ENCODE measurements at places on chromosomes 3 and 15.
A peak's percentile ranks its signal among the peaks of the same experiment; 100 is the strongest.

GRCh38 chr15:78405336-78405924 lies 32.6 kb upstream of the IREB2 start:
- DNase-seq = no peak

- DNase-seq = no peak
These were observed 20.5 kb downstream of the FILIP1L start for GRCh38 chr3:100093831-100094230.

DNA sequence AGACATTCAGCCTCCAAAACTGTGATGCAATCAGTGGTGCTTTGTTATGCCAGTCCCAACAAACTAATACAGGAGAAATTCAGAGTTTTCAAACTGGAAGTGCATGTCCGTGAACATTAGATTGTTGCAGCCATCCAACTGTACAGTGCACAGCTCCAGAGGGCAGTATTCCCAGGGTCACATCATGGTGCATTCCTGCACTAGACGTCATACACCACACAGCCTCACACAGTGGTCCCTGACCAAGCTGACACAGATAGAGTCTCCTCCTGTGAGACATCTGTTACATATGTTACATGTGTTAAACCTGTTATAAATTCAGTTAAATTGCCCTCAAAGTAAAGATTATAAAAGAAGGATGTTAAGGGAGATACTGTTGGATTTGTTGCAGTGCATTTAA lies 209.0 kb downstream of the LRRN1 start:
- DNase-seq = no peak

DNA sequence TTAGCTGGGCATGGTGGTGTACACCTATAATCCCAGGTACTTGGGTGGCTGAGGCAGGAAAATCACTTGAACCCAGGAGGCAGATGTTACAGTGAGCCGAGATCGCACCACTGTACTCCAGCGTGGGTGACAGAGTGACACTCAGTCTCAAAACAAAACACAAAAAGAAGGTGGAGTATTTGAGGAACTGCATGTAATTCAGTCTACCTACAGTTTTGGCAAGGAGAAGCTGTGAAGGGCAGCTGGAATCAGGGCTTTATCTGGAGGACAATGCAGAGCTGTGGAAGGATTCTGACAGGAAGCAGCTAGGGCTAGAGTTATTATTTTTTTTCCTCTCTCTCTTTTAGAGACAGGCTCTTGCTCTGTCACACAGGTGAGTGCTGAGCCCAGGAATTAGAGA lies 6.8 kb downstream of the H1-8 start:
- DNase-seq = no peak

- DNase-seq = no peak
These were observed 334.8 kb downstream of the ERC2 start for GRCh38 chr3:56133423-56133822.

- DNase-seq = no peak
These were observed 14.3 kb downstream of the PLA2G4B start for GRCh38 chr15:41852736-41853590.

DNA sequence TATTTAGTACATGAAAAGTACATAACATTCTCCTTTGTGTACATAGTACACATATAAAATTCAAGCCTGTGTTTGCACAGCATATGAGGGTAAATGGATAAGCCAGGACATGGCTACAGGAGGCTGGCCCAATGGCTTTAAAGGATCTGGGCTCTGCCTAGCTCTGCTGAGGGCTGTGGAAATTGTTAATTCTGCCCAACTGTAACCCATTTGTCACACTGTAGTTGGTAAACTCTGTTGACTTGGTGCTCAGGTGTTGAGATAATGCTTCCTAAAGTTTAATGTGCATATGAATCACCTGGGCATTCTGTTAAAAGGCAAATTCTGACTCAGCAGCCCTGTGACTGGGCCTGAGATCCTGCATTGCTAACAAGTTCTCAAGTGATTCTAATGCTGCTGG lies 196.5 kb upstream of the ZPLD1 start:
- no peak for DNase-seq

DNA sequence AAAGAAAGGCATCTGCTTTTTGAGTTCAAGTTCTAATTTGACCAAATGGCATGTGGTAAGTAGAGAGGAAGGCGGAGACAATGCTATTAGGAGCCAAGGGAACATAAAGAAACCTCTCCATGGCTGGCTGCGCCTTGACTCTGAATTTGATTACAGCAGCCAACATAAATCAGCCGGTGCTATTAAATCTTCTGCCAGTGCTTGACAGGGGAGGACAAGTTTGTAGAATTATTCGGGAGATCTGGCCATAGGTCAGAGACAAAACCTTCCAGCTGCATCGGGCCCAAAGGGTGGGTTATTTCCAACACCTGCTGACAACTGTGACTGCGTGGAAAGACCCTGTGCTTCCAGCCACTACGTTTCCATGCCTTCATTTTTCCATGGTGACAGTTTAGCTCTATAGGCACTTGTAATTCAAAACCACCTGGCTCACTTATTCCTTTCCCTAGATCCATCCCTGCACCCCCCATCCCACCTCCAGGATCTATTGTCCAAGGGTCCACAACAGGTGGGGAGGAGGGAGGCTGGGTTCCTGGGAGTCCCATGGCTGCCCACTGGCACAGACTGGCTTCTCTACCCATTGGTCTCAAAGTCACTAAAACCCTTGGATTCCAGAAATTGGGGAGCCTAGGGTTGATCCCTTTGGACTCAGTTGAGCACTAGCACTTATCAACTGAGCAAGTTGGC lies 15.9 kb downstream of the COLQ start:
- no peak for DNase-seq

GRCh38 chr3:25513642-25514266 lies 85.7 kb downstream of the RARB start:
- DNase-seq = no peak

DNA sequence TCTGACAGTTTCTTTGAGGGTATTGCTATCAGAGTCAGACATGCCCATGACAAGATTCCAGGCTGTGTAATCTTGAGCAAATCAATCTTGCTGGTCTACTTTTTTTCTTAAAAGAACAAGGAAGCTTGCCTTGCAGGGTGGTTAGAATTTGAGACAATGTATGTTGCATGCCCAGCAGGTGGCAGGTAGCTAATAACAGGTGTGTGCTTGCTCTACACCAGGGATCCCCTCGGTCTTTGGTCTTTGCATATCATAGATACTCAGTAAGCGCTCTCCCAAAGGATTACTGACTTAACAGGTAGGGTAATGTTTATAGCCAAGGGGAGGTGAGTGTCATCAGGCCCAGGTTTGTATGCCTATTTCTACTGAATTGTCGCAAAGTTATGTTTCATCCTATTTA lies 37.3 kb downstream of the CACNA1D start:
- DNase-seq = no peak

DNA sequence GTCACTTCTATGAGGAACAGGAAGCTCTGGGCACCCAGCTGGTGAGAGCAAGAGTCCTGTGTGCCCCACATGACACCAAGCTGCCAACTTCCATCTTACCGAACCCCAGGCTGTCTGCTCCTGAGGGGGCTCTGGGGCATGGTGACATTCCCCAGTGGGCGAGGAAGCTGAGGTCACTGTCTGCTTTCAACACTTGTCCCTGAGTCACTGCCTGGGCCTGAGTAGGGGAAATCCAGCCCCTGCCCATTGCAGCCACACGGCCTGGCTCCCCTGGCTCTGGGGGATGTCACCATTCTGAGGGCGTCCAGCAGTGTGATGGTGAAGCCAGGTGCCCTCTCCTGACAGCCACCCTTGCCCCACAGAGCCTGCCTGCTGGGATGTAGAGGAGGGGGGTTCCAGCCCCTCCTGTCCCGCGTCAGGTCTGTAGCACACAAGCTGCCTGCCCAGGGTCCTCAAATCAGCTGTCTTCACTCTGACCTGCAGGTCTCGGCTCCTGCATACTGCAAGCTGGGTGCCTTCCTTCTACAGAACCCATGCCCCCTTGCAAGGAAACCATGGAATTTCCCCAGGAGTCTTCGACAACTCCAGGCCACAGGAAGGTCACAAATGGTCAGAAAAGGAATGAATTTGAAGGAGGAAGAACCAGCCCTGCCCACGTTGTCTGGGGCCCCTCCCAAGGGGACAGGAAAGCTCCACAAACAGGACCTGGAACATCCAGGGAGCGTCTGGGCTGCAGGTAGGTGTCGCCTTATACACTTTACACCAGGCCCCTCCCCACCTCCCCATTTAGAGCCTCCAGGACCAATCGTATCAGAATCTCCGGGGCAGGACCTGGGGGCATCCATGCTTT lies 69.9 kb upstream of the GATM start:
- peak; percentile 17 for DNase-seq

- no peak for DNase-seq
These were observed 1.3 kb downstream of the AMIGO3 start for GRCh38 chr3:49717959-49718857.

- DNase-seq = no peak
These were observed 21.8 kb downstream of the ATRIP start for GRCh38 chr3:48468329-48468731.

DNA sequence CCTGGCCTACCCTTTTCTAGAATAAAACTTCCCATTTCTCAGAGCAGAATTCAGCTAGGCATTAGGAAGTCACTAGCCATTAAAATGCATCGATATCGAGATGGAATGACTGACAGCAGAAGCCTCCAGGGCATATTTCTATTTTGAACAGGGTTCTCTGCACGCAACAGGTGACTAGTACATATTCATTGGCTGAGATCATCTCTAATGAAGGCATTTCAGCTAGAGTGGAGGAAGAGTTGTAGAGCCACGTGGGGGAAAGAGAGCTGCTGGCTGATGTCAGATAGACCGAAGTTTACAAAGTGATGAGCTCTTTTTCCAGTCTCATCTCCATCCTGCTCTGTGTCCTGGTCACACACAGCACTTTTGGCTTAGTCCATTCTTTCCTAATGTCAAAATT lies 7.5 kb downstream of the TMEM40 start:
- DNase-seq = no peak

- peak; percentile 97 for DNase-seq
These were observed at the start of gene WHAMM for GRCh38 chr15:82809308-82810060. WHAMM (plus strand) TSS chr15:82809628; CDS start chr15:82809727, 99 bp downstream.

DNA sequence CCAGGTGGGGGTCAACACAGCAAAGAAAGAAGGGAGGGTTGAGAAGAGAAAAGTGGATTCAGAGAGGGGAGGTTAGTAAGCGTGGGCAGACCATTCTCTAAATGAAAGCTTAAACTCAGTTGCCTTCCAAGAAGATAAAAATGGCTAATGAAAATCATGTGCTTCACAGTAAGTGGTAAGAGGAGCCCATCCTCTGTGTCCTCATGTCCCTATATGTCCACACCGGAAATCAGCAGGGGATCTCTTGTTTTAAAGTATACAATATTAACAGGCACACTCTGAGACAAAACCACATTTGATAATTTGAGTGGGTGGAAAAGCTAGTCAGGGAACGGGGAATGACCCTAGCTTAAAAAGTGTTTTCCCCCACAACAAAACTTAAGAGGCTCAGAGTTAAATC lies 4.4 kb upstream of the FOXP1 start:
- no peak for DNase-seq

GRCh38 chr15:66231394-66232266 lies 21.9 kb downstream of the MEGF11 start:
- DNase-seq = no peak

DNA sequence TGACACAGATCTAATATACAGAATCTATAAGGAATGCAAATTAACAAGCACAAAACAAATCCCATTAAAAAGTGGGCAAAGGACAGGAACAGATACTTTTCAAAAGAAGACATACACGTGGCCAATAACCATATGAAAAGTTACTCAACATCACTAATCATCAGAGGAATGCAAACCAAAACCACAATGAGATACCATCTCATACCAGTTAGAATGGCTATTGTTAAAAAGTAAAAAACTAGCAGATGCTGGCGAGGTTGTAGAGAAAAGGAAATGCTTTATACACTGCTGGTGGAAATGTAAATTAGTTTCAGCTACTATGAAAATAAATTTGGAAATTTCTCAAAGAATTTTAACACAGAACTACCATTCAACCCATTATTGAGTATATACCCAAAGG lies 50.7 kb downstream of the ADAMTS17 start:
- DNase-seq = no peak

DNA sequence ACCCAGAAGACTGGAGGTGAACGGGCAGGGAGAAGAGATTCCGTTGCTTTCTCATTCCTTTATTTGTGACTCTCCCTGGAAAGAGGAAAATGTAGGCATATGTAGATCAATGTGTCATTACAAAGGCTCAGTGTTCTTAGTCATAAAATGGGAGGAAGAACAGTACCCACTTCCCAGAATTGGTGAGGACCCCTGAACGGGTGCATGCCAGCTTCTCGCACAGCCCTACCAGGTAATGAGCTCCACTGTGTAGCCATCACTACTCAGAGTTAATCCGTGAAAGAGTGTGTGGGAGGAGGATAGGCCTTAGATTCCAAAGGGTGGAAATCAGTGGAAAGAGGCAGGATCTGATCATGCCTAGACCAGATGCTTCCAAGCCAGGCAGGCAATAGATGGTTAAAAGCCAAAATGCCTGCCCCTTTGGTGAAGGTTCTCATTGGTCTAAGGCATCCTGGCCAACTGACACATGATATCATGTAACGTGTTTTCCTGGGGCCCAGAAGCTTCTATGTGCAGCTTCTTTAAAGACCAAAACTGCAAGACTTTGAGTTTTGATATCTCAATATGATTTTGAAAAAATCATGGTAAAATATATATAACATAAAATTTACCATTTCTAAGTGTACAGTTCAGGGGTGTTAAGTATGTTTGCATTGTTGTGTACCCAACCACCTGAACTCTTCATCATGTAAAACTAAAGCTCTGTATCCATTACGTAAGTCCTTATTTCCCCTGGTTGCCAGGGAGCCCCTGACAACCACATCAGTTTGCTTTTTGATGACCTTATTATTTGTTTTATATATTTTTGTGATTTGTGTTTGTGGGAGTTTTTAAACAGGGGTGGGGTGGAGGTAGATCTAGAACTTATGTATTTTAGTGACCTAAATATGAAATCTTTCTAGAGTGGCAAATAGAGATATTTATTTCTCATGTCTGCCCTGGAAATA lies 402.2 kb upstream of the CFAP20DC start:
- DNase-seq = peak; percentile 62

DNA sequence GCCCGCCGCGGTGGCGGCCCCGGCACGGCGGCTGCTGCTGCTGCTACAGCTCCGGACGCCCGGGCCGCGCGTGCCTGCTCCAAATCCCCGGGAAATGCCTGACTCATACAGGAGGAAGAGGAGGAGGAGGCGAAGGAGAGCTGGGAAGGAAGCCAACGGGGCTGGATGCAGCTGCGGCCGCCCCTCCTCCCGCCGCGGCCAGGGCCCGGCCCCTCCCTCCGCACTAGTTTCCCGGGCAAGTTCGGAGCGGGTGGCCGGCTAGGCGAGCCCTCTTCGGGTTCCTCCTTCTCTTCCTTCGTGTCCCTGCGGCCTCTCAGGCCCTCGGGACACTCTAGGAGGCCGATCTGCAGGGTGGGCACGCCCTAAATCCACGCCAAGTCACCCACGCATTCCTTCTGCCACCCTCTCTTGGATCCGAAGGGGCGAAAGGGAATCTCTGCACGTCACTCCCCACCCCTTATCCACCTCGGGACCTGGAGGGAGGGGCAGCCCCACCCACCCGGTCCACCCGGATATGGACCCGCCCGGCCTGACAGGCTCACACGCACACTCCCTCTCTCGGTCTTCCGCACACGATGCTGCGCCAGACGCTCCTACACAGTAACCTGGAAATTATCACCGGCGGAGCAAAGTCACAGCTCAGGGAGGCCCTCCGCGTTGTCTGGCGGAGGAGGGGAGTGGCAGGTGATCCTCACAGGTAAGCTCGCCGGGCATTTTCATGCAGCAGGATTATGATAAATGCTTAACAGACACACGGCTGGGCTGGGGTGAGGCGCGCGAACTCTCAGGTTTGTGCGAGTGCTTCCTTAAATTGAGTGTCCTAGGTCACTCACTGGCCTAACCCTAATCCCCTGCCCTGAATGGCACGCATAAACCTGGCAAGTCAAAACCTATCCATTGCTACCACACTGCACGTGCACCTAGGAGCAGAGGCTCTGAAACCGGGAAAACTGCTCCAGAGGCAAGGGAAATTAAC lies at the start of the genes OSBPL10 and ZNF860:
Gene OSBPL10, minus strand, starts transcription at position 57 of the 976 bp plus-strand sequence. CDS start 83 bp downstream, outside the sequence.
Gene ZNF860, plus strand, starts transcription at position 545 of the 976 bp plus-strand sequence. CDS start 7,330 bp downstream, outside the sequence.
- DNase-seq = no peak

- no peak for DNase-seq
These were observed 103.1 kb downstream of the DGKG start for GRCh38 chr3:186258968-186259367.
